ENCODE measurements at places on chromosomes 1 and 21. TPM values are rescaled to one million over a fixed set of nuclear protein-coding genes. Genes with fewer than 3 reads are reported as not detected.
A peak's percentile ranks its signal among the peaks of the same experiment; 100 is the strongest.

TPTE gene
- not detected for total RNA-seq

DNA sequence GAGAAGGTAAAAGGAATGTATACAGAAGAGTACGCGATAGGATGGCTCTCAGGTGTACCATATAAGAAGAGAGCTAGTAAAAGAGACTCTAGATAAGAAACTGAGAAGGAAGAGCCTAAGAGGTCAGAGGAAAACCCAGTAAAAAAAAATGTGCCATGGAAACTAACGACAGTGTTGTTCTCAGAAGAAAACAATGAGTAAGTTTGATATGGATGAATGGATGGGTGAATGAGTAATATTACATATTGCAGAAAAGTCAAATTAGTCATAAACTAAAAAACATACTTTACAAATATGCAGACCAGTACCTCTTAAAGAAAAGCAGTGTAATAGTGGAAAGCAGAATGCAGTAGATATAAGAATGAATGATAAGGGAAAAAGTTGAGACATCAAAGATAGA, 316.2 kb downstream of the HMCN1 start:
- no peak overlapping the region for H3K27ac ChIP-seq
- H3K27me3 ChIP-seq, result no peaks in the 10 kb centered on the region
- no peaks in the 10 kb centered on the region for H3K4me1 ChIP-seq
- no peak for DNase-seq

- H3K27me3 ChIP-seq, result no peaks in the 10 kb centered on the region
- no peak for DNase-seq
- no peaks in the 10 kb centered on the region for H3K36me3 ChIP-seq
- H3K4me1 ChIP-seq, result 0 out of 2 replicates have a peak, but pooled peaks cover 6% of the 10 kb centered on the region
Observed at GRCh38 chr1:87064986-87065385, 150.6 kb downstream of the HS2ST1 start.

GRCh38 chr1:150061632-150062101, 5.9 kb upstream of the VPS45 start:
- no peaks in the 10 kb centered on the region for H3K36me3 ChIP-seq
- H3K27me3 ChIP-seq, result no peaks in the 10 kb centered on the region
- H3K27ac ChIP-seq, result peak overlapping the region; percentile 81
- H3K4me1 ChIP-seq, result peaks cover 31% of the 10 kb centered on the region

Measured in PC-9 (cell line).